ENCODE measurements at places on chromosomes 13 and 19. TPM values are rescaled to one million over a fixed set of nuclear protein-coding genes. Genes with fewer than 3 reads are reported as not detected.

DDA1 gene
- 25.4 TPM for total RNA-seq

TMEM255B gene
- total RNA-seq = 12.3 TPM

ZNF93 gene
- 1.2 TPM for total RNA-seq

ZNF415 gene
- 10.8 TPM for total RNA-seq

PSG11 gene
- not detected for total RNA-seq

PLIN5 gene
- total RNA-seq = 11.9 TPM

NLRP11 gene
- total RNA-seq = not detected

SIAH3 gene
- not detected for total RNA-seq

GPR12 gene
- 0.17 TPM for total RNA-seq

IZUMO4 gene
- total RNA-seq = 2.5 TPM

ZNF730 gene
- total RNA-seq = not detected

ZNF835 gene
- total RNA-seq = 3.0 TPM

All from esophagus muscularis mucosa (tissue), 4 donors.